SIG-M5 (cell line): ENCODE measurements at places on chromosomes 7 and 10.

- no peak for DNase-seq
Measured at GRCh38 chr7:18610331-18610948, 114.9 kb downstream of the HDAC9 start.

DNA sequence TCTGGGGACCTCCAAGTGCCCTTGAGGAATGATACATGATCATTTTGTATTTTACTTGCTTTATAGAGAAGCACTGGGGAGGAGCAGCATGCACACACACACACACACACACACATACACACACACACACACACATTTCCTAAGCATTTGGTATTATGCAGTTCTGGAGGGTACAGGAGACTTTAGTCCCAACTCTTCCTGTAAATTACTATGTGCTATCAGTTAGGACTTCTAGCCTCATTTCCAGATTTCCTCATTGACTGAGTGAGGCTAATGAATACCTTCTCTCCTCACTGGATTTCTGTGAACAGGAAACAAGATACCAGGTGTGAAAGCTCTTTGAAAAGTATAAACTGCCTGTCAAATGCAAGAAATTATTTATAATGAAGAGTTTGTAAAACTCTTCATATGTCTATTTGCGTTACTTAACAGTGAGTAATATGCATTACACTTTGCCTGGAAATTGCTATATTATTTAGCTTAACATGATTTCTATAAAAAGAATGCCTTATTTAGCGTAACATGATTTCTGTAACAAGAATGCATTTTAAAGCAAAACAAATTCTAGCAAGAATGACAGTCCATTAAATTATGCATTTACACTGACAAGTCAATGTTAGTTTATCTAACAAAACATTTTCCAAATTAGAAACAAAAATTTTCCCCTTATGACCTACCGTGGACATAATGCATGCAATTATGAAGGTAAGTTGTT is 34.2 kb downstream of the ACTA2 start:
- no peak for DNase-seq

GRCh38 chr7:93835702-93836101 is 54.9 kb downstream of the TFPI2 start:
- no peak for DNase-seq

GRCh38 chr7:80372415-80372814 is 139.4 kb downstream of the GNAT3 start:
- no peak for DNase-seq

DNA sequence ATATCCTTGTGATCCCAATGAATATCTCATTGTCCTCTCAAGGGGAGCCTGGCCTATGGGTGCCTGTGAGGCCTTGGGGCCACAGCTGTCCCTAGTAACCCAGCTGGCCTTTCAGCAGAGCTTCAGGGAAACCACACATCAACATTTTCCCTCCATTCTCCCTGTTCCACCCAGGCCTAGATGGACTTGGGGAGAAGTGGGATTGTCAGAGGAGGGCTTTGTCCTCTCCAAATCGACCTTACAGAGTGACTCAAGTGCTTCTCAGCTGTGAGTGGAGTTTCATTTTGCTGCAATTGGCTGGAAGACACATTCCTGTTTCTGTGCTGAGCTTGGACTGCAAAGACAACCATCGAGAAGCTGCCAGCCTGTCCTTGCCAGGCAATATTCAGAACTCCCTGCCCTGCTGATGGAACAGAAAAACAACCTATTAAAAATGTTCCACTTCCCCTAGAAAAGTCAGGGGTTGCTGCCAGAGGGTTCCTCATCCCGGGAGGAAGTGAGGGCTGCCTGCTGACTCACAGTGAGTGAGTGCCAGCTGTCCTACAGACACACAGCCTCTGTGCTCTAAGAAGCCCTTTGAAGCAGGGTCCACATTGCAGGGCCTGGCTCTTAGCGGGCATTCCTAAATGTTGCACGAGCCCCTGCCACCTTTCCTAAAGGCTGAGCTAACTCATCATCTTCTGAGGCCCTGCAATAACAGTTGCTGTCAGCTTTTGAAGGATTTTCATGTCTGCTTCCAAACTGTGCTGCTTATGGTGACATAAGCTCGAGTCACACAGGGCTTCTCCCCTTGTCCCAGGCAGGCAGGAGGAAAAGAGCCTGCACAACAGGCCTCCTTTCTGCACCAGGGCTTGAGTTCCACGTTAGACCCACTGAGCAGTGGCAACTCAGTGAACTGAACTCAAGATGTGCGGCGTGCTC is 20.5 kb downstream of the STRA8 start:
- DNase-seq, result no peak

- no peak for DNase-seq
Measured at GRCh38 chr10:26516540-26517101, 78.5 kb downstream of the APBB1IP start.

DNA sequence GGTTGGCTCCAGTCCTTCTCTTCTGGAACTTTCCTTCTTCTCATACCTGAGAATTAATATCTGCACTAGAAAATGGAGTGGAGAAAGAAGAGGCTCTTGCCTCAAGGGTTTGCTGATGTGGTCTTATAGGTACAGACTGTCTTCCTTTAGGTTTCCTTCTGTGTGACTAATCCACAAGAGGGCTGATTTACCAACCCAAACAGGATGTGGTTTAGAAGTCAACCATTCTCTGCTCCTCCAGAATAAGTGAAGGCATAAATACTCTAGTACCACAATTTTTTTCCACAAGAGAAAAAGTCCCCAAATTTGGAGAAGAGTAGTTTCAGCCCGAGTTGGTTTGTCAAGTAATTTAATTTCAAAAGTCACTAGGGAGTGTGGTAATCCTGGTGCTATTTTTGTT is 85.8 kb downstream of the NRP1 start:
- no peak for DNase-seq

GRCh38 chr7:53245721-53246120 is 210.3 kb downstream of the POM121L12 start:
- no peak for DNase-seq

DNA sequence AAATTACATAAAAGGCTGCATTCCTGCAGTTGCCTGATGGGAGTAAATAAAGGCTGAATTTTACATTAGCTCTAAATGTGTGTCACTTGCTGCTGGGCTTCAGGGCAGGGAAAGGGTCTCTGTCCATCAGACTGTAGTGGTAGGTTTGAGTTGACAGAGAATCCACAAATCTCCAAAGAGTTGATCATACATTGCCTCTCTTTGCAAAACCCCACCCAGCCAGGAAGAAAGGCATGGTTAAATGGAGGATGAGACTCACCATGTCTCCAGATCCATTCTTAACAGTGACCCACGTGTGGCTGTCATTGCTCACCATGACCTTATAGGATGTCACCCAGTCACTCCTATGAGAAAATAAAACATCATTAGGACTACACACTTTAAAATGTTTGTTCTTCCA is 92.8 kb downstream of the CPXM2 start:
- no peak for DNase-seq

DNA sequence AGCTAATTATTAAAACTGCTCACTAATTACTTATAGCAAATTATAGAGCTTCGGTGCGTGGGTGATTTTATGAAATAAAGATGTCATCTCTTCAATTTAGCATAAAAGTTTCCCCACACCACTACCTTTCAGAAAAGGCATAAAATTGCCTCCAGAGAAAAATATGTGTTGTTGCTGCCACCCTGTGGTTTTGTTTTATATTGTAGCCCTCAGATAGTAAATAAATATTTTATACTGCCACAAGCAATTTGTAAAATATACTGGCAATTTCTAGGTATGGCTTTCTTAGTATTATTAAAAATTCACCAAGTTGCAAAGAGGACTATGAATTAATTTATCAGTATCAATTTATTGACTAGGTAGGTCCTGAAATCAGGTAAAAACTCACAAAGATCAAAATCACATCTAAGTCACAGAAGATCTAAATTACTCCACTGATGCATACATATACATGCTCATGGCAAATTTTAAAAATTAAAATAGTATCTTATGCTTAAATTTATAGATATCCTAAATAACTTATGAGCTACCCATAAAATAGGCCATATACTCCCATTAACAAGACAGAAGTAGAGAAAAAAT is 26.5 kb downstream of the ASNS start:
- no peak for DNase-seq

DNA sequence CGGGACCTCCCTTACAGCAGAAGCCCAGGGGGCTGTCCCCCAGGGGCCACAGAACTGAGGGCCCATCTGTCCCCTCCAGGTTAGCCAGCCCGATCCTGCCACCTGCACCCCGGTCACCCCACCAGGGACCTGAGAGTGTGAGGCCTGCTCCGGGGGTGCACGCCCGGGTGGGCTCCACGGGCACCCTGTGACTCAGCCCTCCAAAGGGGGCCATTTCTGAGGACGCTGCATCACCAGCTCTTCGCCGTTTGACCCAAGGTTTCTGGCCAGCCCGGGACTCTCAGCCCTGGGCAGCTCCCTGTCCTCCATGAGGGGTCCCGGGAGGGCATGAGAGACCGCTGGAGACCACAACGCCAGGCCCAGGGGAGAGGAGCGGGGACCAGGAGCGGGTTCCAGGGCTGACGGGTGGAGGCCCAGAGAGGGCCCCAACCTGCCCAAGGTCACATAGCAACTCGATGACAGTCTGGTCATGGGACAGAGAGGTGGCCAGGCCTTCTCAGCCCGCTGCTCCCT is 79.3 kb downstream of the ELFN1 start:
- no peak for DNase-seq

DNA sequence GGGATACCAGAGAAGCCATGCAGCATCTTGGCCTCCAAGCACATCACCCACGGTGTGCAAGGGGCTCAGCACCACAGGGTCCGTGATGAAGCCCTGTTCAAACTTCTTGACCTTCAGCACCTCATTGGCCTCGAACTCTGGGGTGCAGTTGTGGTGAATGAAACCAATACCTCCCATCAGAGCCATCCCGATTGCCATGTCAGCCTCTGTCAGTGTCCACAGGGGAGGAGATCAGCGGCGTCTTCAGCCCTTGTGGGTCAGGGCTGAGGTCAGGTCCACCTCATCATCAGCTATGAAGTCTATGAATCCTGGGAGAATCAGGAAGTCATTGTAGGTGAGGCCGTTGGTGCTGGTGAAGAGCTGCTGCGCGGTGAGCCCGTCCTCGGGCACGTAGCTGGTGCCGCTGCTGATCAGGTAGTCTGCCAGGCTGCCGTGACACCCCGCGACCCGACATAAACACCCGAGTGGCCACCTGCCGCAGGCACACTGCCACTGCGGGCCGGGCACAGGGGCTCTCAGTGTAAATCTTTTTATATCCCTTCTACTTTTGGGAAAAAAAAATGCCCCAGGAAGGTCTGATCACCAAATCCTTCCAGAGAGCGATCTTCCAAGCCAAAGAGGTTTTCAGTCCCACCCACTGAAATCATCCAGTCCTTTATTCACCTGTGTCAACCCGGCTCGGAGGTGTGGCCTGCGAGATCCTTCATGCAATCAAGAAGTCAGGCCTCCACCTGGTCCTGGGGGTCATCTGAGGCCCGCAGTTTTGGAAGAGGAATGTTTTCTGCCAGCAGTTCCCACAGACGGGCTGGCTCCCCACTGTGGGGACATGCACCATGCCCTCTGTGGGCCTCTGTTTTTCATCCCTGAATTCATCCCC is 144.1 kb upstream of the KCNMA1 start:
- no peak for DNase-seq

DNA sequence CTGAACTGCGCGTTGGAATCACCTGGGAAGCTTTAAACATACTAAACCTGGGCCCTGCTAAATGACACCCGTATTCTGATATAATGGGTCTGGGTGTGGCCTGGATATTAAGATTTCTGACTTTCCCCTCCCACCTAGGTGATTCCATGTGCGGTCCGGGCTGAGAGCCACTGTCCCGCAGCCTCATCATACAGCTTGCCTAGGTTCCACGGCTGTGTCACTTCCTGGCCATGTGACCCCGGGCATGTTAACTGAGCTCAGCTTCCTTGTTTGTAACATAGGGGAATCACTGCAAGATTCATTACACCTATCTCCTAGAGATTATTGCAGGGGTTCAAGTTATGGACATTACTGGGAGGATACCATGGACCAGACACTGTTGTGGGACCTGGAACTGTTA is 472.7 kb upstream of the GALNT17 start:
- DNase-seq, result no peak

- DNase-seq, result no peak
Measured at GRCh38 chr10:67988606-67989005, 86.5 kb downstream of the HERC4 start.

- DNase-seq, result no peak
Measured at GRCh38 chr7:121180436-121181063, 148.2 kb upstream of the WNT16 start.

- no peak for DNase-seq
Measured at GRCh38 chr7:133983685-133984419, 143.3 kb upstream of the LRGUK start.

GRCh38 chr10:34228066-34228465 is 587.0 kb downstream of the PARD3 start:
- no peak for DNase-seq

GRCh38 chr10:21424459-21424861 is 101.0 kb downstream of the SKIDA1 start:
- no peak for DNase-seq

DNA sequence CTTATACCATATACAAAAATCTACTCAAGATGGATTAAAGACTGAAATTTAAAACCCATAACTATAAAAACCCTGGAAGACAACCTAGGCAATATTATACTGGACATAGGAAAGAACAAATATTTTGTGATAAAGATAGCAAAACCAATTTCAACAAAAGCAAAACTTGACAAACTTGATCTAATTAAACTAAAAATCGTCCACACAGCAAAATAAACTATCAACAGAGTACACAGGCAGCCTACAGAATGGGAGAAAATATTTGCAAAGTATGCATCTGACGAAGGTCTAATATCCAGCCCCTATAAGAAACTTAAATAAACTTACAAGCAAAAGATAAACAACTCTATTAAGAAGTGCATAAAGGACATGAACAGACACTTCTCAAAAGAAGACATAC is 240.1 kb downstream of the HGF start:
- no peak for DNase-seq

DNA sequence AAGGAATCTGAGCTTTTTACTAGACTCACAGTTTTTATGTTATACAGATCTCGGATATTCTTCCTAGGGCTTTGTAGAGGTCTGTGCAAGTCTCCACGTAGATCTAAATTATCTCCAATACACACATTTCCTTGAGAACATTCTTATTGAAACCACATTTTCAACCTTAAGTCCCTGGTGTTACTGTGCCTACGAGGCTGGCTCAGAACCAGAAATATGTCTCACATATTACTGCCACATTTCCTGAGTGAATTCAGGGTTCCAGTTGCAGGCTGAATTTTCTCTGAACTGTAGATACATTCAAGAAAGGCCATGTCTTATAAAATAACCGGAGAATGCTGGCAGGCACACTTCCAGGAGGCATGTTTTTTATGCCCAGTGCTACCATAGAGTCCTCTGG is 46.5 kb downstream of the INHBA start:
- DNase-seq, result no peak

DNA sequence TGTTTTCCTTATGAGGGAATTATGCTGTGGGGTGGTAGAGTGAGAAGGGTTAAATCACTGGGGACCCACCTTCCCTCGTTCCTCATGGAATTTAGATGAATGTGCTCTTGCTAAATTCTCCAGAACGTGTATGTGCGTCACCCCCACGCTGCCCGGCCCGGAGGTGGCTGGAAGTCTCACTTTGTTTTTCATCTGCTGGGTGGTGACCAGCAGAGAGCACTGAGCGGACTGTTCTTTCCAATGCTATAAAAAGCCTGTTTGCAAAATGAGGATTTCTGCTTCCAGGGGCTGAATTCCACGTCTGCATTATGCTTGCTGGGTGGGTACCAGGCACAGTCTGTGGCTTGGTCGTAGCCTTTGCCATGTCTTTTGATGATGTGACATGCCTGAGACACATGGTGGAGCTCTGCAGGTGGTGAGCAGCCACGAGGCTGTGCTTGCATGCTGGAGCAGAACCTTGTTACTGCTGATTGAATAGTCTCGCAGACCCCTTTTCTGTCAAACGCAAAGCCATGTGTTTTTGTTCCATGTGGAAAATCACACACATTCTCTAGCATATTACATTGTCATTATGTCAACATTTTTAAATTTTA is 31.9 kb upstream of the INSYN2A start:
- no peak for DNase-seq
